Aorta (tissue), 5 donors: ENCODE measurements at places on chromosomes 6 and 20. TPM values are rescaled to one million over a fixed set of nuclear protein-coding genes. Genes with fewer than 3 reads are reported as not detected.

Gene CAGE1
- not detected for total RNA-seq

Gene LIN28B
- not detected for total RNA-seq

Gene OPN5
- not detected for total RNA-seq

Gene COL11A2
- 1.7 TPM for total RNA-seq

Gene LZTS3
- 9.9 TPM for total RNA-seq

Gene LGSN
- not detected for total RNA-seq

Gene GPR63
- total RNA-seq, result 1.4 TPM

Gene MACROD2
- 11.2 TPM for total RNA-seq

Gene NR2E1
- not detected for total RNA-seq

Gene MOCS1
- 39.0 TPM for total RNA-seq

Gene NEU1
- 23.9 TPM for total RNA-seq

Gene CD40
- 20.9 TPM for total RNA-seq

Gene CDH4
- total RNA-seq, result 0.06 TPM

Gene KCNK16
- not detected for total RNA-seq

Gene TBX18
- 75.2 TPM for total RNA-seq

Gene DACT2
- total RNA-seq, result not detected

Gene HLA-C
- 491 TPM for total RNA-seq

Gene SYNE1
- total RNA-seq, result 356 TPM

Gene ENPP1
- total RNA-seq, result 20.2 TPM

Gene HDGFL1
- not detected for total RNA-seq
